Heart left ventricle (tissue), 16 donors: ENCODE measurements at places on chromosomes 1 and 21. TPM values are rescaled to one million over a fixed set of nuclear protein-coding genes. Genes with fewer than 3 reads are reported as not detected.

DNA sequence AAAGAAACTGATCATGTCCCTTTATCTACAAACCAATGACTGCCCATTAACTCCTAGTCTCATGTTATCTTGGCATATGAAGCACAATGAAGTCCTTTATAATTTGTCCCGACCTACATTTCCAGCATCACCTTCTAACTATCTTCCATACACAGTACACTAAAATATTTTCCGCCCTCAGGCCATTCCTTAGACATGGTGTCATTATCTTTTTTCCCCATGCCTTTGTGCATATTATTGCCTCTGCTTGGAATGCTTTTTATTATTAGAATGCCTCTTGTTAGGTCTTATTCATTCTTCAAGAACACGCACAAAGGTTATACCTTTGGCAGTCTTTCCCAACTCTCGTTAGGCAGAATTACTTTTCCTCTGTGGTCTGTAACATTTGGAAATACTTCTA lies 39.6 kb downstream of the ATG4C start:
- DNase-seq, result no peak

DNA sequence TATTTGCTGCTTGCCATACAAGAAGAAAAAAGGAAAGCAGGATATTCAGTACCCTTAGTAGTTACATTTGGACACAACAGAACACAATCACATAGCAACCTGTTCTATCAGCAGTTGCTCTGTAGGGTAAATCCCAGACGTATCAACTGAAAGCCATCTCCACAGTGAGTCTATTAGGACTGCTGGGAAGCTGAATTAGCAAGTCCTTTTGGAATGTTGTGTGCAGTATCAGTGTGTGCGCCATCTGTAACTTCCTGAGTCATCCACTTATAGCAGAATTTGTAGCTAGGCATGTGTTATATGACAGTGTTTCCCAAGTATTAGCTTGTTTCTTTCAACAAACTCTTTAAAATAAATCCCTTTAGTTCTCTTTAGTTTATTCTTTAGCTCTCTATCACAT lies 21.3 kb downstream of the CCDC30 start:
- no peak for DNase-seq

DNA sequence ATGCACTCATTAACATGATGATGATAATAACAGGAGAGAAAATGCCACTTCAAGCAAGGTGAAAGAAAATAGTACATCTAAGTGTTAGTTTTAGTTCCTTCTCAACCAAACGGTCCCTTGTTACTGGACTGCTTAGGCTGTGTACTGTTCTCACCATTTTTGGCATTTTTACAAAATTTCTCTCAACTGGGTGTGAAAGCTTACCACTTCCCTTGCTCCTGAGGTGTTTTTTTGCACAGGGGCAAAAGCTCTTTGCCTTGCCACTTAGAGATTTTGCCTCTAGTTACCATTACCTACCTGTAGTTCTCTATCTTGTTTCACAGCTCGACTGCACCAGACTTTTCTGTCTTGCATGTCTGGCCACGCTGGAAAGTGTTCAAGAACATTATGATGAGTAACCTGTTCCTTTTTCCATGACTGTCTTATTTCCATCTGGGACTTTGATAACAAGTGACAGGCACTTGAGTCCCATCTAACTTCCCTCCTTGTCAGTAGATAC lies 10.7 kb downstream of the NEK7 start:
- DNase-seq, result no peak

DNA sequence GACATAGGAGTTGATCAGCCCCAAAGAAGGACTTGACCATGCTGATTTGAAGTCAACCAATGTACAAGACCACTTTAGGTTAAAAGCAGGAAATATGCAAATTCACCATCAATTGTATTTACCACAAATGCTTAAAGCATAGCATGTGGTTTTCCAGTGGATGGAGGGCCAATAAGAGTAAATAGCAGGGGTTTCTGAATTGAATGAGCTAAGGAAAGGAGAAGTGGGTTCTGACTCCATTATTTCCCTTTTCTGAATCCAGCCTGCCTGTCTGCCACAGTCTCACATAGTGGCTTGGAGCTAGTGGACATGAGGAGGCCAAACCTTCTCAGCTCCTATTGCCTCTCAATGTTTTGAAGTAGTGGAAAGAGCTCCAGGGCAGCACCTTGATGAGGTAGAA lies 7.2 kb upstream of the TNFSF18 start:
- no peak for DNase-seq

GRCh38 chr1:1943834-1944570 lies 24.9 kb upstream of the TMEM52 start:
- DNase-seq, result peak; percentile 45

GRCh38 chr1:60036856-60037460 lies 36.6 kb downstream of the C1orf87 start:
- DNase-seq, result no peak

GRCh38 chr1:235511470-235512240 lies 7.4 kb upstream of the B3GALNT2 start:
- no peak for DNase-seq

GRCh38 chr1:199509456-199509855 lies 518.1 kb upstream of the NR5A2 start:
- no peak for DNase-seq

GRCh38 chr1:165862448-165862847 lies 35.0 kb downstream of the UCK2 start:
- DNase-seq, result no peak

- no peak for DNase-seq
These were observed 7.6 kb downstream of the SESN2 start for GRCh38 chr1:28266920-28267322.

DNA sequence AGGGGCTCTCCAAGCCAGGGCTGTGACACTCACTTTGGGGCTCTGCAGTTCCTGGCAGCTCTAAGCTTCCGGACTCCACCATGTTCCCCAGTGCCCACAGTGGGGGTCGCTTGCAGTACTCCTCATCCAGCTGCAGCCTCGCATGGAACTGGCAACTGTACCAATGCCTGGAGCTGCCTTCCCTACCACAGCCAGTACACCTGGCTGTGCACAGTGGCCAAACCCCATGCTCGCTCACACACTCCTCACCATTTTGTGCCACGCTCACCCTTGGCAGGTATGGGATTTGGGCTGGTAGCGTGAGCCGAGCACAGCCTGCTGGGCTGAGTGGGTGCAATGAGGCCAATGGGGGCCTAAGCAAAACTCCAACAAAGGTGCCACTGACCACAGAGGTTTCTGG lies 1369.9 kb downstream of the KCNT2 start:
- no peak for DNase-seq

GRCh38 chr1:10529091-10529490 lies 54.3 kb downstream of the PEX14 start:
- no peak for DNase-seq

DNA sequence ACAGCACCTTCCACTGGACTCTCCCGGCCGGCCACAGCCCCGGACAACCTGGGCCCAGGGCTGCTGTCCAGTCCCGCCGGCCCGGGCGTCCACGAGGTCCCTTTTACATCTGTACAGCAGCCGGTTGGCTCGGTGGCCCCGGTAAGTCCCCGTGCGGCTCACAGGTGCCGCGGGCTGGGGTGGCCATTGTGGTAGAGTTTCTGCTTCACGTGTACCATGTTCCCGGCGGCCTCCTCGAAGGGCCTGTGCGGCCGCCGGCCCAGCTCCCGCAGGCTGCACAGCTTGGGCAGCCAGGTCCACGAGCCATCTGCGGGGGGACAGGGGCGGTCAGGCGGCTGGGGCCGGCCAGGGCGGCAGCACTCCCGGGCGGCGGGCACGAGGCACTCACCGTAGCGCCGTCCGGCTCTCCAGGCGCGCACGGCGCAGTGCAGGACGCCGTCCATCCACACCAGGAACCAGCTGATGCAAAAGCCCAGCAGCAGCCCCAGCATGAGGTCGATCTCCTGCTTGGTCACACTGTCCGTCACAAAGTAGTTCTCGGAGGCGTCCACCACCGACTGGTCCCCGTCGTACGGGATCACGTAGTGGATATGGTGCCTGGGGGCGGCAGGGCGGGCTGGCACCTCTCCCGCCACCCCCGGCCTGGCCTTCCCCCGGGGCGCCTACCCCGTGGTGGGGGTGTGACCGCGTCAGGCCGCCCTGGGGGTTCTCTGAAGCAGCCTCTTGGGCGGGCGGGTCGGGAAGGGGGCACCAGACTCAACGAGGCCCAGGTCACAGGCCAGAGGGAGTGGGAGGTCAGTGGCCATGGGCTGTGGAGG lies 5.0 kb downstream of the TMEM240 start:
- DNase-seq, result no peak

GRCh38 chr1:61423643-61424042 lies 301.3 kb downstream of the TM2D1 start:
- no peak for DNase-seq

DNA sequence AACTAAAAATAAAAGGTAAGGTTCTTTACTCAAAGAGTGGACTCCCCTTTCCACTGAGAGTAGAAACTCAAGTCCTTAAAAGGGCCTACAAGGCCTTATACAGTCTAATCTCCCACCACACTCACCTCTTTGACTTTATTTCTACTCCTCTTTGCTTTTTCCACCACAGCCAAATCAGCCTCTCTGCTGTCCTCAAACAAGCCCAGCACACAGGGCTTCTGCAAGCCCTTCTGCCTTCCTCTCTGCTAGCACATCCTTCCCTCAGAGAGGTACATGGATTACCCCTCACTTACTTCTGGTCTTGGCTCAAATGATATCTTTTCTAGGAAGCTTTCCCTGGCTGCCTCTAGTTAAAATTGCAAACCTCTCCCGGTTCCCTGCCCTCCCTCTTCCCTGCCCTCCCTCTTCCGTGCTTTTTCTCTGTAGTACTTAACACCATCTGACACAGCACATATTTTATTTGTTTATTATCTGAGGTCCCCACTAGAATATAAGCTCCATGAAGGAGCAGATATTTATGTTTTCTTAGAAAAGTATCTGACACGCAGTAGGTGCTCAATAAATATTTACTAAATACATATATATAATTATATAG lies 1.7 kb downstream of the LYST start:
- DNase-seq, result no peak

DNA sequence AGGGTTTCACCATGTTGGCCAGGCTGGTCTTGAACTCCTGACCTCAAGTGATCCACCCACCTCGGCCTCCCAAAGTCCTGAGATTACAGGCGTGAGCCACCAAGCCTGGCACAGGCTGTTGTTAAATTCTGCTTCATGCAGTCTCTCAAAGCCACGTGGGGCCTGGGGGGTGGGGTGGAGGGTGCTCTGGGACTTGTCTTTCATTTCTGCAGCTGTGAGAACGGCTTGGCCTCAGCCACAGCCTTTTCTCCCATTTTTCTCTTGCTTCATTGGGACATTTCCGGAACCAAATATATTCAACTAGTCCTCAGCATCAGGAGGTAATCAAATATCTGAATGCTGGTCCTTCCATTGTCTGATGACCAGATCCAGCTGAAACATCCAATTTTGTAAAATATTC lies 27.6 kb upstream of the KCNE2 start:
- DNase-seq, result no peak

DNA sequence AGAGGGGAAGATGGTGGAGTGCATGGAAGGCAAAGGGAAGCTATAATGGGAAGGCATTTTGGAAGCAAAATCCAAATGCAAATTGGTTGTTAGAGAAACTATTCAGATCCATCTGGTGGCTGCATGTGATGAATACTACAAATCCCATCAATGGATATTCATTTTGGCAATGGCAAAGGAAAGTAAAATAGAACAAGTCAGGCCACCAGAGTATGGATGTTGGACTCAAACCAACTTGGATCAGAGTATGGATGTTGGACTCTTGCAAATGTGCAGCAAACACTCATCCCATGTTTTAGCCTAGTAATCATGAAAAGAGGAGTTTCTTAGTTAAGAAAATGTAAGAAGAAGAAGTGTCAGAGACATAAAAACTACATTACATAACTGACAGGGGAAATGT lies 289.6 kb upstream of the DAB1 start:
- no peak for DNase-seq

GRCh38 chr1:69911301-69911801 lies 294.0 kb downstream of the LRRC40 start:
- DNase-seq, result no peak

- no peak for DNase-seq
These were observed 17.4 kb upstream of the ZMYM6 start for GRCh38 chr1:35049116-35049515.

GRCh38 chr1:173802961-173803360 lies 21.5 kb upstream of the DARS2 start:
- no peak for DNase-seq

DNA sequence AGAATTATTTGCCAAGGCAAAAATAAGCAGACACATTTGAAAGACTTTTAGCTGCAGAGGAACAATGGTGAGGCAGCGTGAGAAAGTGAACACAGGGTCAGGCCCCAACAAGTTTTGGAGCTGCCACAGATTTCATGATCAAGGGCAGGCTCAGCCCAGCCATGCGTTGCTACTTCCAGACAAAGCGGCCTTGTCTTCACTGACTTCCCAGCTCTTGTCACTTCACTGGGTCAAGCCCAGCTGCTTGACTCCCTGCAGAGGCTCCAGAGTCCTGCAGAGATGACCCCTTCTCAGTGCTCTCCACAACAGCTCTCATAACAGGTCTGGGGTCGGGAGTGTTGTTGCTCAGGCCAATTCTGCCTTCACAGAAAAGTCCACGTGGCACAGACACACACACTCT lies 35.8 kb downstream of the HHAT start:
- no peak for DNase-seq

- DNase-seq, result no peak
These were observed 36.4 kb downstream of the ZNF684 start for GRCh38 chr1:40567825-40568224.

- DNase-seq, result no peak
These were observed 79.5 kb downstream of the DPYD start for GRCh38 chr1:97841338-97841737.

- no peak for DNase-seq
These were observed 6.7 kb downstream of the INTS3 start for GRCh38 chr1:153734396-153735089.

DNA sequence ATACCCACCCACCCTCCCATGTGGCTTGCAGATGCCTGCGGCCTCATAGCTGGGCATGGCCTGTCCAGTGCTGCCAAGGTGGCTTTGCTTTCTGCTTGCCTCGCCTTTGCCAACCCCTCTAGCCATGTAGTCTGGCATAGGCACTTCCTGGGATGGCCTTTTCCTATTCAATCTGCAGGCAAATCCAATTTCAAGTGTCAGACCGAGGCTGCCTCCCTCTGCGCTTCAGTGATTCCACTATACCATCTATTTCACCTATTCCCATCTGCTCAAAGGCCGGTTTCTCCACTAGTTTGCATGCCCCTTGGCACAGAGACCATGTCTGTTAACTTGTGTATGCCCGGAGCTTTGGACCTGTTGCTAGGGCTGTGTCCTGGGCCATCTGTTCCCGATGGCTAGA lies 3.8 kb upstream of the ZBTB21 start:
- DNase-seq, result no peak

DNA sequence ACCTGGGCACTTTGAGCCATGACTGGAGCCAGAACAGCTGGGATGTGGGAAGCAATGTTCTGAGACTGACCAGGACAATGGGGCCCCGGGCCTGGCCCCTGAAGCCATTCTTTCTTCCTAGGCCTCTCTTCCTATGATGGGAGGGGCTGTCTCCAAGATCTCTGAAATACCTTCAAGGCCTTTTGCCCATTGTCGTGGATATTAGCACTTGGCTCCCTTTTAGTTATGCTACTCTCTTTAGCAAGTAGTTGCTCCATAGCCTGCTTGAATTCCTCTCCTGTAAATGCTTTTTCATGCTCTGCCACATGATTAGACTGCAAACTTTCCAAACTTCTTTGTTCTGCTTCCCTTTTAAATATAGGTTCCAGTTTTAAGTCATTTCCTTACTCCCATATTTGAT lies 262.9 kb upstream of the CACYBP start:
- no peak for DNase-seq

The IFT25 gene
- total RNA-seq, result 9.4 TPM

The PTGFR gene
- total RNA-seq, result 2.1 TPM

The CHRM3 gene
- 0.79 TPM for total RNA-seq

The KCNJ9 gene
- total RNA-seq, result 0.29 TPM

The F5 gene
- total RNA-seq, result 21.8 TPM

The HJV gene
- 63.9 TPM for total RNA-seq

The NUP210L gene
- 0.04 TPM for total RNA-seq

The SAMSN1 gene
- 1.4 TPM for total RNA-seq
